ENCODE measurements at places on chromosomes 5 and 9. TPM values are rescaled to one million over a fixed set of nuclear protein-coding genes. Genes with fewer than 3 reads are reported as not detected.

DNA sequence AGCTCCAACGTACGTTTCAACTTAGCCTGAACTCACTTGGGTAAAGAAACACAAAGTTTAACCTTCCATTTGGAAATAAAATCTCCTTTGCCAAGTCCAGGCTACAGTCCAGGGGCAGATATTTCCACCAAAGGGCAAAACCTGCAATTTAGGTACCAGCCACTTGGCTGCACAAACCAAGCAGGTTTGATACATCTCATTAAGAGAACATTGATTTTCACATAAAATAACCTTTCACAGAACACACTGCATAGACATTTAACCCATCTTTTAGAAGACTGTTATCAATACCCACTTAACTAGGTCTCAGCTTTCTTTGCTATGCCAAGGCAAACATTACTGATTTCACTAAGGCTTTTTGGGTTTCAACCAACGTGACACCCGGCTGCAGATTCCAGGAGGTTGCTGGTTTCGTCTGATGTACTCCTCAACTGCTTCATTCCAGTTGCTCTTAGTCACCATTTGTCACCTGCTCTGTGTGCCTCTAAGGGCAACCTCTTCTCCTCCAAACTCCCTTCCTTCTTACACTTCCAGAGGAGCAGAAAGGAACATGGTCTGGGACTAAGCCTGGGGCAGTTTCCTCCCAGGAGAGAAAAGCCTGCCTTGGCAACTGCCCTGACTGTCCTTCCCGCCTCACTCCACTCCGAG lies 67.1 kb downstream of the EPB41L4B start:
- no peak for DNase-seq

- no peak for DNase-seq
Observed at GRCh38 chr5:86523718-86524117, 94.0 kb upstream of the COX7C start.

DNA sequence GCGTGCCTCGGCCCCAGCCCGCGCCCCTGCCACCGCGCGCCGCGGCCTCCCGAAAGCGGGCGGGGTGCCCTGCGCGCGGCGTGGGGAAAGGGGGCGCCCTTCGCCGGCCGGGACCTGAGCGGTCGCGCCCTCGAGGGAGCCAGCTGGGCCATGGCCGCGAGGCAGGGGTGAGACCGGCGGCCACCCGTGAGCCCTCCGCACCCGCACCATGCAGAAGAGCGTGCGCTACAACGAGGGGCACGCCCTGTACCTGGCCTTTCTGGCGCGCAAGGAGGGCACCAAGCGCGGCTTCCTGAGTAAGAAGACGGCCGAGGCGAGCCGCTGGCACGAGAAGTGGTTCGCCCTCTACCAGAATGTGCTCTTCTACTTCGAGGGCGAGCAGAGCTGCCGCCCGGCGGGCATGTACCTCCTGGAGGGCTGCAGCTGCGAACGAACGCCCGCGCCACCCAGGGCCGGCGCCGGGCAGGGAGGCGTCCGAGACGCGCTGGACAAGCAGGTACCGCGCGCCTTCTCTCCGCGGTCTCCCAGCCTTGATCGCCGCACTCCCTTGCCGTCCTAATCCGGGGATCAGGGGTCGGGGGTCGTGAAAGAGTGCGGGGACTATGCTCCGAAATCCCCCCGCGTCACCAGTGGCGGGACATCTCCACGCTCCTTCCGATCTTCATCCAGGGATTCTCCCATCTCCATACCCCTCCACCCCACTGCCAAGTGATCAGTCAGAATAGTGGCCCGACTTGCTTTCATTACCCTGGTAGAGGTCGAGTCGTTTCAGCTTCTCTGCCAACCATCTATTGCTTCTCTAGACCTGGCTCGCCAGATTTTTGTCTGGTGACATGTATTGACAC lies 590 bp downstream of the RASGRF2 start:
- no peak for DNase-seq

DNA sequence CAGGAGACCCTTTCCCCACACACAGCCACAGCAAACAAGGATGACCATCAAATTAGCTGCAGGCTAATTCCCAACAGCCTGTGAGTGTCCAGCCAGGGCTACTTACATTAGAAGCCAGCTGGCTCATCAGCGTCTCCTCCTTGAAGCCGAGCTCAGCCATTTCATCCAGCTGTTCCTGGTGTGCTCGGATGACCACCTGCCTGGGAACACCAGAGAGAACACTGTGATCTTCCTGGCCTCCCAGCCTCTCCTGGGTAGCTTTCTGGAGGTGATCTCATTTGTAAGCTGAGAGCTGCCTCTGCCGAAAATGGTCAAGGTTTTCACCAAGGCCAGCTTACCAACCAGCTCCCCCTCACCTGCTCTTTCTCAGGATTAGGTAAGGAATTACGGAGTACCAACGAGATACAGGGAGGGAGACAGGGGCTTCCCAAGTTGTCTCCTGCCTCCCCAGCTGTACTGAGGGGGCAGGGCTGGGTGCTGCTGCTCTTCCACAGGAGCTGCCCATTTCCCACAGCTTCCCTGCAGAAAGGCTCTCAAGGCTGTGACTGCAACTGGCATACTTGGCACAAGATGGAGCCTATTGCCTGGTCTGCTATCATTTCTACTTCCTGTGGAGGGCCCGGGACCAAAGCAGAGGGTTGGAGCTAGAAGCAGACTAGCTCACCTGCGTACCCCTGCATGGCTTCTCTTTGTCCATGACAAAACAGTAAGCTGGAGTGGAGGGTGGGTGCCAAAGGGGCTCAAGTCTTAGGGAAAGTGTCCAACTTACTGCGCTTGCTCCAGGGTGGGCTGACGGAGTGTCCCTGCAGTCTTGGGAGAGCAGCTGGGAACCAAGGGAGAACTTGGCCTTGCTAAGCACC lies 73.9 kb downstream of the KIF24 start:
- DNase-seq = no peak

DNA sequence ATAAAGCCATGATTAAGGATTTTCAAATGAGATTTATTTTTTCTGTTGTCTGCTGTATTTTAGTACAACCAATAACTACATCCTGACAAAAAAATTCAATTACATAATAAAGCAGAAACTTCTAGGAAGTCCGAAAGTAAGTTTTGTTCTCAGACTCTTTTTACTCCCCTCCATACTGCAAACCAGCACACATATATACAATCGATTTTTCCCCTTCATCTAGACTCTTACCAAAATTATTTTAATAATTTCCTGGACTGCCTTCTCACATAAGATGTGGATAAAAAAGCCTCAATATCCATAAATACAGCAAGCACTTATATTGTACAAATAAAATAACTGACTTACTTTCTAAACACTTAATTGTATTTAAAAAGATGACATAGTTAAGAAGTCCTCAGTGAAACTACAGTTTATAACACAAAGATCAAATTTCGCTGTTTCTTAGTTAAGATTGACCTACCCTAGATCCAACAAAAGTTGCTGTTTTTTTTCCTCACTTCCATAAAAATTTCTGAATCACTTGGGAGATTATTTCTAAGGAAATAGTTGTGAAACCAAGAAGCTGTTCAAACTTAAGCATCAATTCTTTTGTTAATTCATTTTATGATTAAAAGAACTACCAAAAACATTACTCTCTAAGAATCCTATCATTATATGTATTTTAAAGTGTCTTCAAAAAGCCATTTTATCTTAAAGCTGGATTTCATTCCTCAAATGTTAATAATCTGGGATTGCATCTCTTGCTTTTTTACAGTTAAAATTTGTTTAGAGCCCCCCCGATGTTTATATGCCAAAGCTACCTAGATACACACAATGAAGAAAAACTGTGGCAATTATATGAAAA lies 74.7 kb upstream of the IFNE start:
- DNase-seq = no peak

The NR6A1 gene
- not detected for polyA plus RNA-seq

The DEPDC1B gene
- not detected for polyA plus RNA-seq

DNA sequence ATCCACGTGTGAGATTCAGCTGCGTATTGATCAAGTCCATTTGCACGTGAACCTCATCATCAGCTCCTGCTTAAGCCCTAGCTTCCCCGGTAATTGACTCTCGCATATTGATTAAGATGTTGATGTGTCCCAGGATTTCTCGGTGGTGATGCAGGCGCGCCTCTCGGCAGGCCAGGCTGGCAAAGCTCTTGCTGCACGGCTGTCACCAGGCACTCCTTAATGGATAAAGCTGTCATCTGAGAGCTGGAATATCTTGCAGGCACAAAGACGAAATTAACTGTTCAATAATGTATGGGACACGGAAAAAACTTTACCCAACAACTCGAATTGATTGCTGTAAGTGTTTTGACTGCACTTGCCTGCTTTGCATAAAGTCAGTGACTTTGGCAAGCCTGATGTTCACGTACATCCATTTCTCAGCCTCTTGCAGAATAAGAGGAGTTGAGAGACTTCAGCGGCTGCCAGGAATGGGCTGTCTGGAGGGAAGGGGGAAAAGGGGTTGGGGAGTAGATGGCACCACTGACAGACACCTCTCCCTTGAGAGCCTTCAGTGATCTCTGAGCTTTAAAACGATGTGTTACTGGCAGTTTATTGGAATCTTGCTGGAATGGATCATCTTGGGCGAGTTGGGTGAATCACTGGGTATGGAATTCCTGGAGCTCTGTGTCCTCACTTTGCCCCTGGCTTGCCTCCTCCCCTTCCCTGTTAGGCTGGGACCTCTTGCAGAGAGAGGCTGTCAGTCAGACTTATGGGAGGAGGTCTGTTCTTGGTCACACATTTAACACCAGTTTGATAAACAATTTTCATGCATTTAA lies 650.3 kb downstream of the CCDC171 start:
- no peak for DNase-seq

The LURAP1L gene
- polyA plus RNA-seq = not detected

DNA sequence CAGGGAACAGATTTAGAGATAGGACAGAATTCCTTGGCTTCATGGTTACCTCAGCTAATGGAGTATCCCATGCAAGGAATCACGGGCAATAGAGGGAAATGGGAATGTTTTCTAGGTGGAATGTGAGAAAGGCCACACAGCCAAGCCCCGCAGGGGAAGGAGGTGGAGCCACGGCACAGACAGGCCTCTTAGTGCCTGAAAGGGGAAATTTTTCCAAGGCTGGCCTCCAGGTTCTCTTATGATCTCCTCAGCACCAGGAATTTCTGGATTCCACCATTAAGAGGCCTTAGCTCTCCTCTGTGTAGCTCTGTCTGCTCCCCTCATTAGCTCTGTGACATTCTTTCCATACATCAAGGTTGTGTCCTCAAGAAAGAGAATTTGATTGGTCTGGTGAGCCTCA lies 124.7 kb downstream of the GALNT10 start:
- DNase-seq = no peak

- DNase-seq = no peak
Observed at GRCh38 chr5:35898952-35899660, 39.3 kb downstream of the CAPSL start.

DNA sequence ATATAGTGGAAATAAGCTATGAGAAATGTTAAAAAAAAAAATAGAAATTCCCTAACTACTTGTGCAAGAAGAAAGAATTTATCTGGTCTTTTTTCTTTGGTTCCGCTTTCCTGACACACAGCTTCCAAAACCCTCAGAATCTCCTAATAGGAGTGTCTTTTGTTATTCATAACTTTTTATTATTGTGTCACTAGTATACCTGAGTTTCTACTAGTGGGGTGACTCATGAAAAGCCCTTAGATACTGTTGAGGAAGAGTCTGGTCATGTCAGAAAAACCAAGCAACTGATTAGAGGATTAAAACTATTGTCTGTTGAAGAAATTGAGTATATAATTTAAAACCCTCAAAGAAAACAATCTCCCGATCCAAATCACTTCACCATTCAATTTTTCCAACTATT lies 152.8 kb upstream of the IFNE start:
- DNase-seq = no peak

The RLN1 gene
- 0.40 TPM for polyA plus RNA-seq

DNA sequence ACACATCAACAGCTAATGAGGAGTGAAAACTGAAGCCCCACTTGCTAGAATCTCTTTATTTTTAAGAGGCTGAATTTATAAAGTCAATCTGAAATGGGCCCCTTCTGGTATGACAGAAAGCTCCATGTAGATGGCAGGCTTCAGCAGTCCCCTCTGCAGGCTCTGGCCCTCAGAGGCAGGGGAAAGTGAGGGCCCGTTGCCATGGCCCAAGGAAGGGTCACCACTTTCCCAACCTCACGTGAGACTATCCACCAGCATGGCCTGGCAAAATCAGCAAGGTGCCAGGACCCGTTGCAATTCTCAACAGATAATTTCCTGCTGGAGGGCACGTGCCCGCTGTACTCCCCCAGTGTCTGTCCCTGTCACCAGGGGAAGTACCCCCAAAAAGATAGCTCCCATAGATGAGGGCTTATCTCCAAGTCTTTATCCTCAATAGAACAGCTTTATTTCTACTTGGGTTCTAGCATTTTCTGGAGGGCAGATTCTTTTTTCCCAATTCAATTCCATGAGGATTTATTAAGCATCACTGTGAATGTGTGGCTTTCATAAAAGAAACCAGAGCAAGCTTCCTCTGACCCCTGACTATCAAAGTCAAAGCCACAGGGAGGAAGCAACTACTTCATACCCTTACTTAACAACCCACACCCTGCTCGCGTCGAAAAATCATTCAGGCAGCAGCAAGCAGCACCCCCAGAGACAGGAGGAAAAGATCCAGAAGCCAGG lies 85.4 kb upstream of the FSTL4 start:
- DNase-seq = no peak
